ENCODE measurements at places on chromosomes 3 and 15.

- DNase-seq = no peak
Measured at GRCh38 chr3:105157766-105158085, 209.0 kb upstream of the ALCAM start.

- DNase-seq = no peak
Measured at GRCh38 chr3:44761101-44761423, 357 bp downstream of the KIAA1143 start.

- peak; percentile 77 for DNase-seq
Measured at GRCh38 chr15:67225336-67225735, 29.1 kb downstream of the AAGAB start.

DNA sequence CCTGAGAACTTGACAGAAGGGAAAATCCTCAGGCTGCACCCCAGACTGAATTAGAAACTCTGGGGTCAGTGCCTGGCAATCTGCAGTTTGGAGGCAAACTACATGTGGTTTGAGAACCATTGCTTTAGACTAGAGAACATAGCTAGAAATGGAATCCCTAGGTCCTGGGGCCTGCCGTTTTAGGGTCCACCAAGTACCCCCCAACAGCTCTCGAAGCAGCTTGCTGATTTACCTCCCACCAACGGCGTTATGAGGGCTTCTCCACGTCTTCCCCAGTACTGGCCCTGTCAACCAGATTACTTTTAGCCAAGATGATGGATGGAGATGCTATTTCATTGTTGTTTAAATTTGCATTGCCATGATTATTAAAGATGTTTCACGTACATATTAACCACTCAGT lies 272.5 kb downstream of the XXYLT1 start:
- DNase-seq = no peak

DNA sequence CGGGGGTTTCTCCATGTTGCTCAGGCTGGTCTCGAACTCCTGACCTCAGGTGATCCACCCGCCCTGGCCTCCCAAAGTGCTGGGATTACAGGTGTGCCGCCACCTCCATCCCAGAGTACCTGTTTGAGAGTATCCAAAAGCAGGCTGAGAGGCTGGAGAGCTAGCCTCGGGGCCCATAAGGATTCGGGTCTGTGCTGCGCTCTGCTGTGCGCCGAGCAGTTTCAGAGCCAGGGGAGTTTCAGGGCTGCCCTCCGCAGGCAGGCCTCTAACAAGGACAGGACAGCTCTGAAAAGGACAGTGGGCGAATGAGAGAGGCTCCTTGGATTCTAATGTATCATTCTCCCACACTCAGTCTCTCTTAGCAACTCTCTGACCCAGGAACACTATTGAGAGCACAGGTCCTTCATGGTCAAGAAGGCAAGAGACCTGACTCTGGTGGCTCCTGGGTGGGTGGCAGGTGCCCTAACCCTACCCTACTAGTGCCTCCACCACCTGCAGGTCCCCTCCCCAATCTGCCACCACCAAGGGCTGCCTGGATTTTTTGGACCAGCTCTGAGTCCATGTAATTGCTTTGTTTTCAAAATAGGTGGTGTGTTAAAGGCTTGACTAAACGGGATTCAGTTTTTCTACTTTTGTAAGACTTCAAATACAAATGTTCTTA lies 27.8 kb downstream of the MAGEF1 start:
- DNase-seq = no peak

- DNase-seq = no peak
Measured at GRCh38 chr3:170941551-170941950, 33.1 kb upstream of the EIF5A2 start.

GRCh38 chr3:179318876-179319275 lies 4.0 kb upstream of the ZNF639 start:
- DNase-seq = no peak

GRCh38 chr3:188294823-188295487 lies 141.0 kb downstream of the LPP start:
- peak; percentile 97 for DNase-seq

DNA sequence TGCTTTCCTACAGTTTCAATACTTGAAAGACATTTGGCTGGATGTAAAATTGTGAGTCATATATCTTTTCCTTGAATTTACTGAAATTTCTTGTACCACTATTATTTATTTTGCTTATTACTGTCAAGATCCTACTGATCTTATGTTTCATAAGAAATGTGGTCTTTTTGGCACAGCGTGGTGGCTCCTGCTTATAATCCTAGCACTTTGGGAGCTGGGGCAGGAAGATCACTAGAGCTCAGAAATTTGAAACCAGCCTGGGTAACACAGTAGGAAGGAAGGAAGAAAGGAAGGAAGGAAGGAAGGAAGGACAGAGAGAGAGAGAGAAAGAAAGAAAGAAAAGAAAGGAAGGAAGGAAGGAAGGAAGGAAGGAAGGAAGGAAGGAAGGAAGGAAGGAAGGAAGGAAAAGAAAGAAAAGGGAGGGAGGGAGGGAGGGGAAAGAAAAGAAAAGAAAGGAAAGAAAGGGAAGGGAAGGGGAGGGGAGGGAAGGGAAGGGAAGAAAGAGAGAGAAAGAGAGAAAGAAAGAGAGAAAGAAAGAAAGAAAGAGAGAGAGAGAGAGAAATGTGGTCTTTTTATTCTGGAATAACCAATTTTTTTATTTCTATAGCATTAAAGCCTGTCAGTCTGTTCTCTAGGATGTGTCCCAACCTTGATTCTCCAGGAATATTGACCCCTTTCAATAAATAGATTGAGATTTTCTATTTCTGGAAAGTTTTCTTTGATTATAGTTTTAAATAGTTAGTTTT lies 572.0 kb upstream of the TGFBR2 start:
- DNase-seq = no peak

DNA sequence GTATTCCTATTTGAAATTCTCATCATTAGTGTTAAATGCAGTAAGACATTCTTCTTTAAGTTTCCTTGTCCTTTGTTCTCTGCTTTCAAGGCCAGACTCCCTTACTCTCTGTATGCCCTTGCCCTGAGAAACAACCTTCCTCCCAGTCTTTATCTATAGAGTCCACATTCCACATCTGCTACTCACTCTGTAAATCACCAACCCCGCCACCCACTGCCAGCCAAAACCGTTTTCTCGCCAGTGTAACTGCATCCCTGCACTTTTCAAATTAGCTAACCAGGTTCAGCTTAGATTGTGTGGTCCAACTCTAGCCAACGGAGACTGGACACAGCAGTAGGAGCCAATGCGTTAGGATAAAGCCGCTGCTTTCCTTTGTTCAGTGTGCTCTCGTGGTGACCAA lies 402.4 kb upstream of the PDZRN3 start:
- DNase-seq = no peak

- DNase-seq = peak; percentile 30
Measured at GRCh38 chr3:184540777-184541681, 20.6 kb upstream of the EPHB3 start.

DNA sequence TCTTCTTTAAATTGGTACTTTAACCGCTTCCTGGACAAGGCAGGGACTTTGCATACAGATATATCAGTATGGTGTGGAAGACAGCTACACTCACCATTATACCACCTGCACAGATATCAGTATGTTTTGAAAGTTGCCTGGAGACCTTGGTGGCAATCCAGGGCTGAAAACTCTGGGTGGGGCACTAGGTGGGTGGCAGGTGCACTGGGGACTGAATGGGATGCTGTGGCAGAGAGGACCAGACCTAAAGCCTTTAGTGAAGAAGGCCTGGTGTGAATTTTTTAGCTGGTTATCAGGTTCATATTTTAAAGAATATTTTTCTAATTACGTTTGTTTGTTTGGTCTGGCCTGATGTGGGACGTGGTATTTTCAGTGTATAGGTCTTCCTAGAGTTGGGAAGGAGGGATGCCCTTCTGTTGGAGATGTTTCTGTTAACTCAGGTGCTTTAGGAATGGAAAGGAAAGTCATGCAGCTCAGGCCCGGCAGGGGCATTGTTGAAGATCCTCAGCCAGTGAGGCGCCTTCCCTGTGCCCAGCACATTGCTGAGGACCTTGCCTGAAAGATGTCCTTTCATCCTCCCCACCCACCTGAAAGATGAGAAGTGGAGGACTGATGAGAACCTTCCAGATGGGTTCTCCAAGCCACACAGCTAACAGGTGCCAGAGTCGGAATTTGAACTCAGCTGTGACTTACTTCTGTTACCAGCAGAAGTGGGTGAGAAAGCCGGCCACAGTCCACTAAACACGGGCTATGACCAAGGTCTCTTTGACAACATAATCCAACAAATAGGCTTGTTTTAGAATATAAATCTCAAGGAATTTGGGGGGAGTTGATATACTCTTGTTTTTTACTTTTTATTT lies 77.3 kb downstream of the APBA2 start:
- DNase-seq = no peak

DNA sequence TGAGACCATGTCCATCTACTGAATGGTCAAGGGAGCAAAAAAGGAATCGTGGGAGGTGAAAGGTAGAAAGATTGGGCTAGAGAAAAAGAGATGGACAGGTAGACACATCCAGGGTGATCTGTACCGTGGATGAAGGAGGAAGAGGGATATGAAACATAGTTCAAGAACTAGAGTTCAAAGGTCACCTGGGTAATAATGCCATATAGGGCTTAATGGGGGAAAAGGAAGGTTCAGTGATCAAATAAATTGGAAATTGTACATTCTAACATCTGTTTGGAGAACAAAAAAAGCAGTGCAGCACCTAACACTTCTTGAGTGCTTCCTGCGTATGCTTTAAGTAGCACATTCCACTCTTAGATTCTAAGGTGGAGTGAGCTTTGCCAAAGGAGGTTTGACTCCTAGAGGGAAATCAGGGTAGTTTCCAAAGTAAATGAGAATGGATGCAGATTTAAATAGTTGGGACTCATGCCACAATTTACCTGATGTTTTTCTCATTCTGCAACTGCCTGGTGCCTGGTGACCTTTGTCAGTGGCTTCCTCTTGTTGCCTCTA lies 46.6 kb downstream of the MITF start:
- no peak for DNase-seq

DNA sequence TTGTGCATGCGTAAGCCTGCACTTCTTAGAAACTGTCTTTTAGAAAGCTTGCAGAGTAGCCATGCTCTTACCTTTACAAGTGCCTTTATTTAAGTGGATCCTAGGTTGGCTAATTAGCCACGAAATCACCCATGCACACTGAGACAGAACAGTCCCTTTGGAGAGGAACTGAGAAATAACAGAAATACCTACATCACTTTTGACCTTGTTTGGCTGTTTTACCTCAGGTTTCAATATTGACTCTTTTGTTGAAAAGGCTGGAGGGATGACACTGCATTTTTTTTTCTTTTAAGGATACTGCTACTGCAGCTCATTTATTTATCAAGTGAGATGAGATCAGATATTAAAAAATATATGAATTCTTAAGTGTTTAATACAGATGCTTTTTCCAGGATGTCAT lies 155.6 kb upstream of the GOLIM4 start:
- DNase-seq = no peak

DNA sequence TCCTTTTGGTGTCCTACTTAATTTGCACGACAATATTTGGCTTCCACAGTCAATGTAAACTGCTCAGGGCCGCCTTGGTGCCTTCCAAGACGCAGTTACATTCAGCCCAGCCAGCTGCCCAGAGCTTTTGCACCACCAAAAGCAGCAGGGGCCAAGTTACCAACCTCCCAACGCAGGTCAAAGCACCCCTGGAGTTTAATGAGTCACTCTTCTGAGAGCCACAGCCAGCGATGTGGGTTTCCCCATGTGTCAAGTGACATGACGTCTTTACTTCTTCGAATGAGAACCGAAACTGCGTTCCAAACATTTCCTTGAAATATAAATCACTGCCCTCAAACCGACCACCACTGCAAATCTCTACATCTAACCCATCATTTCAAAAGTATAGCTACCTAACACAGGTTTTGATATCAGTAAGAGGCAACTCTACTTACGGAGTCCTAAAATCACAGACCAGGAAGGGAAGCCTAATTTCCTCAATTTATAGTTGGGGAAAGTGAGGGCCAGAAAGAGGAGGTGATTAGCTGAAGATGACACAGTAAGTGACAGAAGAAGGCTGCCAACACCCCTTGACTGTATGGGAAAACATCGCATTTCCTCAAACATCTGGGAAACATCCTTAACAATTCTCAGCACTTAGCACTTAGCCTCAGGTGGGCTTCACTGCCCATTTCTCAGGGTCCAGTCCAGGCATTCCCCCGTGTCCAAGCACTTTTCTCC lies 24.5 kb downstream of the MB21D2 start:
- DNase-seq = peak; percentile 99
